ENCODE measurements at places on chromosomes 13 and 19.

DNA sequence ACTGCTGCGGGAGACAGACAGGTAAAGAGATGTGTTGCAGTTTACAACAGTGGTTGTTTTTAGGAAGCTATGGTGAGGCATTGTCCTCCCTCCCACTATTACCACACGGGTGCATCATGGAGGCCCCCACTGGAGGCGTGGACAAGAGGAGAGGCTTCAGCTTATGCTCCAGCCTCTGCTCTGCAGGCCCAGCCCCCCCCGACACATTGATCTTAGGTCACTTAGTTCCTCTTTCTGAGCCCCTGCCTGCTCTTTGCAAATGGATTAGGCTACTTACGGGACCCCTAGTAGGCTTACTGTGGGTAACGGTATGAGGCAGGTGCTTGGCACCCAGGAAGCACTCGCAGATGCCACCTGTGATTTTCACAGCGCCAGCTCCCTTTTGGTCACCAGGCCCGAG, 123.9 kb downstream of the SLC7A1 start:
- no peak for DNase-seq

- no peak for DNase-seq
These were observed 77.1 kb downstream of the GNG7 start for GRCh38 chr19:2625434-2625833.

DNA sequence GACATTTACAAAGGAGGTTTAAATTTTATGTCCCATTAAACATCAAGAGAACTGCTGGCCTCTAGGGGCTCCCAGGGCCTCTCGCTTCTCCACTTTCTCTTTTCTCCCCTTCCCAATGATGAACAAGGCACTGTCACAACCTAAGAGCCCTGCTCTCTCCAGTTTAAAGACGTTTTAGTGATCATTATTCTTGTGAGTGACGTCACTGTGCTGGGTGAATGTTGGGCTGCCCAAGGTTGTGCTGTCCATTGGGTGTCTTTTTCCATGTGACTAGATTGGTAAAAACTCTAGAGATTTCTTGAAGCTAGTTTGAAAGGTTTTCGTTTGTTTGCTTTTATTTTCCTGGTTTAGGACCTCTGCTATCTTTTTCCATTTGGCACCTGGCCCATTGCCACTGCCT, 602.6 kb downstream of the PCDH9 start:
- no peak for DNase-seq

DNA sequence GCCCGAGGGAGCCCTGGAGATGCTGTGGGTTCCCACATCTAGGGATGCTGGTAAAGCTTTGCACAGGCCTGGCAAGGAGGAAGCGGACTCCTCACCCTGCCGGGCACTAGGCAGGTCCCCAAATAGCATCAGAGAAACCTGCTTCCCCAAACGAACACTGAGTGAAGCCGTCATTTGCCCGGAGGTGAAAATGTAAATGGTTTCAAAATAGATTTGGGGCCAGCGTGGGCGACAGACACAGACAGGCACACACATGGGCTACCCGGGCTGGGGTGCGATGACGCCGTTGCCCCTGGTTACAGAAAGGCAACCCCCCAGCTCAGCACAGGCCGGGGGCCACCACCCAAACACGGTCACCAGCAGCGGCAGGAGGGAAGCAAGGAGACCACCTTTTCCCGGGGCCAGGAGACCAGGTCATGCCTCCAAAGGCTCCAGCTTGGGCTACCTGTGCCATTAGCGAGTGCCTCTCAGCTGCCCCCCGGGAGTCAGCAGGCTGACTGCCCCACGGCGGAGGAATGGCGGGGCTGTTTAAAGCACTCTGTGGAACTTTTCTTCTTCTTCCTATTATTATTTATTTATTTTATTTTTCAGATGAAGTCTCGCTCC, 47.5 kb upstream of the NDUFS7 start:
- DNase-seq, result no peak

- DNase-seq, result no peak
These were observed 36.1 kb downstream of the HPN start for GRCh38 chr19:35077411-35078223.

- no peak for DNase-seq
These were observed 62.9 kb downstream of the TRPC4 start for GRCh38 chr13:37806666-37807065.

DNA sequence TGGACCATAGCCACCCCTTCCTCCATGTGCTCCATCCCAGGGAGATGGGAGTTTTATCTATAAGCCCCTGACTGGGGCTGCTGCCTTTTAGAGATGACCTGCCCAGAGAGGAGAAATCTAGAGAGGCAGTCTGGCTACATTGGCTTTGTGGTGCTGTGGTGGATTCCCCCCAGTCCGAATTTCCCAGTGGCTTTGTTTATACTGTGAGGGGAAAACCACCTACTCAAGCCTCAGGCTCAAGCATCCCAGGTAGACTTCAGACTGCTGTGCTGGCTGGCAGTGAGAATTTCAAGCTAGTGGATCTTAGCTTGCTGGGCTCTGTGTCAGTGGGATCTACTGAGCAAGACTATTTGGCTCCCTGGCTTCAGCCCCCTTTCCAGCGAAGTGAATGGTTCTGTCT, 1195.7 kb upstream of the PCDH20 start:
- DNase-seq, result no peak

DNA sequence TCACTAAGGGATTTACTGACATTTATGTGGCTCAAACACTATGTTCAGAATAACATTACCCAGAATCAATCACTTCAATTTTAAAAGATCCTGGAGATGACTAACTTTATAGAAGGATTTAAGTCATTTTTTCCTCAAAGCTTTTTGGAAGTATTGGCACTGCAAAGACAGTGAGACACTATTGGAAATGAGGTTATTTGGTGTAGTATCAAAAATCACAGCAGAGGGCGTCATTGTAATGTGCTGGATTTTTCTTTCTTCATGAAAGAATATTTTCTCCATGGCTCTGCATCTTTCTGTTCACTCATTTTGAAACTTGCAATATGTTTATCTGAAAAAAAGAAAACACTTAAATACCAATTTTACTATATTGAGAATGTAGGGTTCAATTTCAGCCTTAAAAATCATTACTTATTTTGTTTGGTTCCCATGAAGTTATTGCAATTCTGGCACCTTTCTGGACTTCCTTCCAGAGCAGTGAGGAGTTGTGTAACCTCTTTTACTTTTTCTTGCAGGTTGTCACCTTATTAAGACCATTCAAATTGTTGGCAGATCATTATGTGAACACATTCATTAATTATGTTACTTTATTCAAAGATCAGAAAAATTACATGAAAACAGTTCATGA, 3.7 kb upstream of the CSNK1A1L start:
- DNase-seq, result peak; percentile 34

- no peak for DNase-seq
These were observed 1539.4 kb downstream of the EFNB2 start for GRCh38 chr13:104996022-104996421.

- peak; percentile 60 for DNase-seq
These were observed 1591.5 kb downstream of the PCDH9 start for GRCh38 chr13:65638572-65639168.

GRCh38 chr19:41707502-41707812, 969 bp upstream of the CEACAM5 start:
- no peak for DNase-seq

GRCh38 chr13:26280295-26280694, 26.4 kb downstream of the CDK8 start:
- no peak for DNase-seq

Measured in fibroblast of the conjunctiva (primary cell).